ENCODE measurements at places on chromosomes 5 and 9.

DNA sequence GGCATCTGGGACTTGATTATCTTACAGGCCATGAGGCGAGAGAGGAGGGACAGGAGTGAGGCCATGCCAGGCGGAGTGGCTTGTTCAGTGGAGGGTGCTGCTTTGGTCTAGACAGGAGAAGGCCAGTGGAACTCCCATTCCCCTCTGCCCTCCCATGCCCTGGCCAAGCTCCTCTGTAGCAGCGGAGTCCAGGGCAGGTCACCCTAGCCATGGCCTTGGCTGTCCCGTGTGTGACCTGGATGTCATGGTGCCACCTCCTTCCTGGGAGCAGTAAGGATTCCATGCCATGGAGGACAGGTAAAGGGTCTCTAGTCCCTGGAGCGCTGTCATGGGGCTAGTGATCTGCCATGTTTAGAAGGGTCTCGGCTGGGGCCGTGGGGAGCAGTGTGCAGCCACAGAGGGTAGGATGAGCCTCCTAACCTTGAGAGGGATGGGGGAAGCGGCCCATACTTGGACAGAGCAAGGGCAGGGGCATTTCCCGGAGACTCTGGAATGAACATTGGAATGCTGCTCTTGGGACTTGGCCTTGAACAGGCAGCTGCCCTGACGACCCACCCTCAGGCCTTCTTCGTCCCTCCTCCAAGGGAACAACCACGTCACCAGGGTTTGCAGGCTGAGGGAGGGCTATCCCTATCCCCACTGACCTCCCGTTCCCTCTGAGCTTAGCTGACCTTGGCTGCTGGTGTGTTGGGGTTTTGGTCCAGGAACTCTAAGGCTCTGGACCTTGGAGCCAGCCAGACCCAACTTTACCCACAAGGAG, 100.4 kb downstream of the DAB2IP start:
- no peaks in the 10 kb centered on the region for H3K36me3 ChIP-seq
- no peak for DNase-seq
- no peaks in the 10 kb centered on the region for H3K4me1 ChIP-seq
- H3K27me3 ChIP-seq: no peaks in the 10 kb centered on the region
- H3K27ac ChIP-seq: no peak overlapping the region

DNA sequence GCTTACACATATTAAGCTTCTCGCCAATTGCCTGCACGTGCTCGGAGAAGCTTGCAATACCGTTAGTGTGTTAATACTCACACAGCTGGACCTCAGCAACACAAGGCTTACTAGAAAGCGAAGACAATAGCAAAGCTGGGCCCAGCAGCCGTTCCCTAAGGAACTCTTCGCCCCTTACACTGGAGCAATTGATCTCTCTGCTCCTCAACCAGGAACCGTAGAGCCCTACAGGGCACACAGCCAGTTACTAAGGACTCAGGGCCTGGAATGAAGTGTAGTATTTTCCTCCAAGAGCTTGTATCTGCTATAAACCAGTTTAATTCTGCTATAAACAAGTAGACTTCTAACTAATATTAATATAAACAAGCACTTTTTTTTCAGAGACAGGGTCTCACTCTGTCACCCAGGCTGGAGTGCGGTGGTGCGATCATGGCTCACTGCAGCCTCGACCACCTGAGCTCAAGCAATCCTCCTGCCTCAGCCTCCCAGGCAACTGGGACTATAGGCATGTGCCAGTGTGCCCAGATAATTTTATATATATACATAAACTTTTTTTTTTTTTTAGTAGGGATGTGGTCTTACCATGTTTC, 67.0 kb upstream of the SIMC1 start:
- no peaks in the 10 kb centered on the region for H3K4me1 ChIP-seq
- DNase-seq: no peak
- no peak overlapping the region for H3K4me3 ChIP-seq
- no peaks in the 10 kb centered on the region for H3K36me3 ChIP-seq

- no peaks in the 10 kb centered on the region for H3K36me3 ChIP-seq
- no peak for DNase-seq
- H3K27ac ChIP-seq: no peak overlapping the region
- H3K27me3 ChIP-seq: no peaks in the 10 kb centered on the region
Observed at GRCh38 chr5:95739857-95740256, 8.7 kb downstream of the RHOBTB3 start.

GRCh38 chr5:180282281-180282680, 9.6 kb downstream of the MAPK9 start:
- H3K36me3 ChIP-seq: peaks cover 57% of the 10 kb centered on the region
- DNase-seq: no peak
- H3K4me3 ChIP-seq: no peak overlapping the region
- H3K27ac ChIP-seq: no peak overlapping the region
- no peaks in the 10 kb centered on the region for H3K27me3 ChIP-seq
- peaks cover 2% of the 10 kb centered on the region for H3K4me1 ChIP-seq

DNA sequence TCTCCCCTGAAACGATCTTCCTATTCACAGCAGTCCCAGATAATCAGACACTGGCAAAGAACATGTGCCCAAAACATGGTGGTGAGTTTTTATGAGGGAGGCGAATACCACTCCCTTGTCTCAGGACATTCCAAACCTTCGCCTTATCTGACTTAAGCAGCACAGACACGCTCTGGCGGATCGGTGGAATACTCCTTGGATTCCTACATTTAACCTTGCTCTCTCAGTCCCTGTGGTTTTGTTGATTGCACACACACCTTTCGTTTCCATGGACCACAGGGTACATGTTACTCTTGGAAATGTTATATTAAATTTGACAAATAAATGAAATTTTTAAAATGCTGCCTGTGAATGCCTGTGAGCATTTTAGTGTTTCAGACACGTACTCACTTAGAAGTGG, 87.8 kb upstream of the CPEB4 start:
- no peak overlapping the region for H3K27ac ChIP-seq
- H3K4me3 ChIP-seq: no peak overlapping the region
- no peaks in the 10 kb centered on the region for H3K36me3 ChIP-seq
- H3K27me3 ChIP-seq: no peaks in the 10 kb centered on the region

DNA sequence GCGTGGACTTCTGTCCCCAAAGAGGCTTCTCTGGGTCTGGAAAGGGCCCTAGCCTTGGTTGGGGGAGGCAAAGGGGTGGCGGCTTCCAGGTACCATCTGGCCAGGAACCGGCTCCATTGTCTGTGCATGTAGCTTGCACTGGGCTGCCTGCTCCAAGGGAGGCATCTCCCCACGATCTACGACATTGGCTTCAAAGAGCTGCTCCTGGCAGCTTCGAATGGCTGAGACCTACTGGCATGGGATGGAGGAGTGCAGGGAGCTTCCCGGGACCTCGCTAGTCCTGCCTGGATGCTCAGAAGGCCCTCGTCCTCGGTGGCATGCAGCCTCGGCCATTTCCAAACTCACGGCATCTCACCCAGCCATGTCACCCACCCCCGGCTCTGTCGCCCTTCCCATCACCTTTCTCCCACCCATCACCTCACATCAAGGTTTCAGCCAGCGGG, 137.8 kb downstream of the KCNIP1 start:
- H3K27me3 ChIP-seq: no peaks in the 10 kb centered on the region
- H3K4me3 ChIP-seq: no peak overlapping the region
- peaks cover 10% of the 10 kb centered on the region for H3K4me1 ChIP-seq
- no peak for DNase-seq

DNA sequence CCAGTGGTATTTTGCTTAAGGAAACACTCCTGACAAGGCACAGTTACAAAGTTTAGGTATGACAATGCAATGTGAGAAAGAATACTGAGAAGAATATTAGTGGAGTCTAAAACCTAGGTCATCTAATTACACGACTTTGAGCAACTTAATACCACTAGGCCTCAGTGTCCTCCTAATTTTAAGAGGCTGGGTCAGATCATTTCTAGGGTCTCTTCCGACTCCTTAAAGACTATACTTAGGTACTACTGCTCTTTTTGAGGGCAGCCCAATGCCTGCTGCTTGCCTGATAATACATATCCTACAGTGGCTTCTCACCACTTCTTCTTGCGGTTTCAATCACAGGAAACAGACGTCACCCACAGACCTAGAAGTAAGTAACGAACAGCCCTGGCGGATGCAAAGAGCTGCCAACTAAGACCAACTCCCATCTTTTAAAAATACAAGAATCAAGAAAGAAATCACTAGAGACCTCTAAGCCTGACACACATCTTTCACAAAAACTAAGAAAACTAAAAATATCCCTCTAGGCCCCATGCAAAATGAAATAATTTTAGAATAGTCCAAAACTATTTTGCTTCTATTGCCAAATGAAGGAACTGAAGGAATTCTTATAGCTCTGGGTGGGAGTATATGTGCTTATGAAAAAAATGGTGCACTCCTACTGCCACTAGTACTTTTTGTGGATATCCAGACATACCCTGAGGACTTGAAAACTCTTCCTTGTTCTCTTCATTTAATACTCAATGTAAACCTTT, 13.1 kb downstream of the DIAPH1 start:
- DNase-seq: no peak
- no peak overlapping the region for H3K27ac ChIP-seq
- H3K4me3 ChIP-seq: no peak overlapping the region
- H3K36me3 ChIP-seq: no peaks in the 10 kb centered on the region
- no peaks in the 10 kb centered on the region for H3K27me3 ChIP-seq
- peaks cover 2% of the 10 kb centered on the region for H3K4me1 ChIP-seq

DNA sequence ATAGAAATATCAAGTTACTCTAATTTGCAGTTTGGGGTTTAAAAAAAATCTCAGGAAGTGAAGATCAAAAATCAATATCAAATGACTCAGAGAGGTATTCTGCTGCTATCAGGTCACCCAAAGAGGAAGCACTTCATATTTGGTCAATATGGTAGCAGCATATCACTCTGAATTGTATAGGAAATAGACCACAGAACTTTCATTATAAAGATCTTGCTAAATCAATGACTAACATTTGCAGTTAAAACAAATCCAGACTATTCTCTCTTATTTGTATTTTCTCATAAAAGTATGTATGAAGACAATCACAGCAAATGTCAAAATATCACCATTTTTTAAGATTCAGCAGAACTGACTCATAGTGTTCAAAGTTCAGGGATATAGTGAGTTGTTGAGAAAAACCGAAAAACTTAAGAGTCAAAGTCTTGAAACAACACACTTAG, 105.8 kb upstream of the PCSK1 start:
- no peaks in the 10 kb centered on the region for H3K27me3 ChIP-seq
- no peak overlapping the region for H3K4me3 ChIP-seq
- H3K27ac ChIP-seq: no peak overlapping the region
- no peak for DNase-seq
- no peaks in the 10 kb centered on the region for H3K36me3 ChIP-seq
- H3K4me1 ChIP-seq: no peaks in the 10 kb centered on the region

- peaks cover 2% of the 10 kb centered on the region for H3K36me3 ChIP-seq
- no peaks in the 10 kb centered on the region for H3K27me3 ChIP-seq
- H3K4me1 ChIP-seq: no peaks in the 10 kb centered on the region
- no peak overlapping the region for H3K4me3 ChIP-seq
Observed at GRCh38 chr9:134057751-134058701, 9.8 kb downstream of the BRD3 start.

GRCh38 chr9:94869415-94869843, 142.9 kb downstream of the AOPEP start:
- H3K4me3 ChIP-seq: no peak overlapping the region
- H3K4me1 ChIP-seq: peaks cover 5% of the 10 kb centered on the region
- no peak for DNase-seq
- no peak overlapping the region for H3K27ac ChIP-seq
- no peaks in the 10 kb centered on the region for H3K36me3 ChIP-seq
- no peaks in the 10 kb centered on the region for H3K27me3 ChIP-seq

GRCh38 chr5:27472871-27473270, 434.5 kb upstream of the CDH9 start:
- H3K4me1 ChIP-seq: no peaks in the 10 kb centered on the region
- H3K27ac ChIP-seq: peak overlapping the region; percentile 57
- H3K4me3 ChIP-seq: 0 out of 3 replicates have a peak overlapping the region, but pooled peaks have one; percentile 47
- peaks cover 26% of the 10 kb centered on the region for H3K36me3 ChIP-seq
- DNase-seq: no peak
- no peaks in the 10 kb centered on the region for H3K27me3 ChIP-seq

- DNase-seq: no peak
- 0 out of 3 replicates have a peak, but pooled peaks cover 2% of the 10 kb centered on the region for H3K36me3 ChIP-seq
- no peaks in the 10 kb centered on the region for H3K4me1 ChIP-seq
- peak overlapping the region; percentile 29 for H3K27ac ChIP-seq
- H3K27me3 ChIP-seq: no peaks in the 10 kb centered on the region
Observed at GRCh38 chr9:72454871-72455491, 66.4 kb upstream of the TMC1 start.

GRCh38 chr5:149280802-149281201, 9.1 kb downstream of the AFAP1L1 start:
- H3K27me3 ChIP-seq: no peaks in the 10 kb centered on the region
- no peak overlapping the region for H3K27ac ChIP-seq
- H3K4me1 ChIP-seq: no peaks in the 10 kb centered on the region
- no peak for DNase-seq

GRCh38 chr5:13731121-13731628, 213.3 kb downstream of the DNAH5 start:
- no peak overlapping the region for H3K4me3 ChIP-seq
- no peak overlapping the region for H3K27ac ChIP-seq
- no peaks in the 10 kb centered on the region for H3K36me3 ChIP-seq
- no peaks in the 10 kb centered on the region for H3K27me3 ChIP-seq

- H3K4me1 ChIP-seq: no peaks in the 10 kb centered on the region
- no peak for DNase-seq
- H3K27me3 ChIP-seq: no peaks in the 10 kb centered on the region
- H3K4me3 ChIP-seq: no peak overlapping the region
- no peaks in the 10 kb centered on the region for H3K36me3 ChIP-seq
- no peak overlapping the region for H3K27ac ChIP-seq
Observed at GRCh38 chr5:169431386-169431785, 130.4 kb upstream of the SLIT3 start.

- H3K36me3 ChIP-seq: no peaks in the 10 kb centered on the region
- no peak overlapping the region for H3K27ac ChIP-seq
- DNase-seq: no peak
- no peaks in the 10 kb centered on the region for H3K27me3 ChIP-seq
Observed at GRCh38 chr5:15249152-15249551, 250.8 kb upstream of the FBXL7 start.

DNA sequence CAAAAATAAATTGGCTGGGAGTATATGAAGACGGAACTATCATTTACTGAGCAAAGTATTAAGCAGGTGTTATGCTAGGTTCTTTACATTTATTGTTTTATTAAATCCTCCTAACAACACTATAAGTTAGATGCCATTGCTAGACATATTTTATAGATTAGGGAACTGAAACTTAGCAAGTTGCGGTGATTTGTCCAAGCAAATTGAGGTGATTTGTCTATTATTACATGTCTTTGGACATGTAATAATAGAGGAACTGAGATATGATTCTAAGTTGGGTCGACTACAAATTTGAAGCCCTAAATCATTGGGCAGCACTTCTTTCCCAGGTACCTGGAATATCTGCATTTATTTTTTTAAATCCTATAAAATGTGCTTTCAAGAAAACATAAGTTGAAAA, 429.9 kb downstream of the GABRG2 start:
- H3K4me3 ChIP-seq: no peak overlapping the region
- no peak for DNase-seq
- H3K36me3 ChIP-seq: no peaks in the 10 kb centered on the region
- H3K4me1 ChIP-seq: no peaks in the 10 kb centered on the region
- no peak overlapping the region for H3K27ac ChIP-seq
- no peaks in the 10 kb centered on the region for H3K27me3 ChIP-seq

- H3K4me1 ChIP-seq: peaks cover 8% of the 10 kb centered on the region
- H3K36me3 ChIP-seq: no peaks in the 10 kb centered on the region
- no peak overlapping the region for H3K27ac ChIP-seq
- H3K27me3 ChIP-seq: no peaks in the 10 kb centered on the region
Observed at GRCh38 chr5:13945271-13945670, 783 bp upstream of the DNAH5 start.

- no peak overlapping the region for H3K27ac ChIP-seq
- H3K4me3 ChIP-seq: no peak overlapping the region
- no peaks in the 10 kb centered on the region for H3K27me3 ChIP-seq
- H3K4me1 ChIP-seq: no peaks in the 10 kb centered on the region
- peaks cover 17% of the 10 kb centered on the region for H3K36me3 ChIP-seq
Observed at GRCh38 chr5:53219610-53220009, 110.1 kb upstream of the MOCS2 start.

All from H9 (cell line).